Stimulated activated CD4-positive, alpha-beta T cell treated with anti-CD3 and anti-CD28 coated beads, Interleukin-15, amount 100 ng/mL, for 1 hour (primary cell): ENCODE measurements at places on chromosomes 6 and 20.
A peak's percentile ranks its signal among the peaks of the same experiment; 100 is the strongest.

- no peak for DNase-seq
Measured at GRCh38 chr6:147108259-147108910, 95.8 kb upstream of the STXBP5 start.

GRCh38 chr6:41343641-41344187 lies 8.3 kb downstream of the NCR2 start:
- no peak for DNase-seq

GRCh38 chr6:117265410-117266256 lies at the start of gene VGLL2:
Gene VGLL2, plus strand, starts transcription at chr6:117265558. Its CDS starts 206 bp downstream, at chr6:117265764.
- no peak for DNase-seq

DNA sequence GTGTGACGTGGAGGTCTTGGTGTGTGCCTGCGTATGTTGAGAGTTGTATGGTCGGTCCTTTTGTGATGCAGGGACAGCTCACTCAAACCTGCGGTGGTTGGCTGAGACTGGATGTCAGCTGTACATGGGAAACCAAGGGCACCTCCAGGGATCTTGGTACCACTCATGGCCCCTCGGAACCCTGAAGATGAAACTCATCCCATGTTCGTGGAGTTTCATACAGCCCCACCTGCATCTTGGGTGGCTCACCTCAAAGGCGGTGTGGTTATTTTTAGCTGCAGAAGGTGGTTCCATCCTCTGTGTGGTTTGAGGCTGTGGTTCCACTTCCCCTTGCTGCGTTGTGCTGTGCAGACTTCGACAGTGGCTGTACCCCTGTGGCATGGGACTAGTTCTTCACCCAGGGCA lies 52.6 kb upstream of the SLC22A1 start:
- DNase-seq, result no peak

DNA sequence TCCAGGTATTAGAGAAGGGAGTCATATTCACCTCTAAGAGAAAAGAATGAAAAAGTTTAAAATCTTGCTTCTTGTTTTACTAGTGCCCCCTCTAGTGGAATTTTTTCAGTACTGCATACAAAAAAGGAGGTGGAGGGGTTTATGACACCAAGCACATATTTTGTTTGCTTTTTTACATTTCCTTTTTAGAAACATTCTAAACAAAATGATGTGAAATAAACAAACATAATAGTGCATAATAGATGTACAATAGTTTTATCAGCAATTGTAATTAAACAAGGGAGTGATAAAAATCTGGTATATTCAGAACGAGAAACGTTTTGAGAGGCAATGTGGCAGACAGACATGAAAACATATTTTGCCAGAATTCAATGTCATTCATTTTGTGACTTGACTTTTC lies 111.0 kb upstream of the TFAP2D start:
- DNase-seq, result no peak

GRCh38 chr20:41276317-41276751 lies 41.2 kb downstream of the ZHX3 start:
- no peak for DNase-seq

GRCh38 chr6:91483415-91484105 lies 896.7 kb upstream of the MAP3K7 start:
- DNase-seq, result no peak

DNA sequence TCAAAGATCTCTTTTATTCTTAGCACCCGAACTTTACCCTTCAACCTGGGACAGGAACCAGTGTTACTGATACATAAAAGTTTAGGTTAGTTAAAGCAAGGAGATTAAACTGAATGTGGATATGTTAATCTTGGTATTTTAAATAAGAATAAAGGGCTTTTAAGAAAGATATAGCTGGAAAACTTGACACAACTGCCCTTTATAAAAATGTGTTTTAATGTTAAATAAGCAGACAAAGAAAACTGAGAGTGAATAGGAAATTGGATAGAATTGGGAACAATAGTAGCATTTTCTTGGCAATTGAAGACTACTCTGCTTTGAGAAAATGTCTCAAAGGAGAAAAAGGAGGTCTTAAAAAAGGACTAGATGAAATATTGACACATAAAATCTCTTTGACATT lies 45.9 kb upstream of the CRISP1 start:
- no peak for DNase-seq

GRCh38 chr20:53738039-53738944 lies 144.7 kb upstream of the ZNF217 start:
- no peak for DNase-seq

GRCh38 chr20:38863024-38863851 lies 57.7 kb downstream of the PPP1R16B start:
- DNase-seq, result no peak

DNA sequence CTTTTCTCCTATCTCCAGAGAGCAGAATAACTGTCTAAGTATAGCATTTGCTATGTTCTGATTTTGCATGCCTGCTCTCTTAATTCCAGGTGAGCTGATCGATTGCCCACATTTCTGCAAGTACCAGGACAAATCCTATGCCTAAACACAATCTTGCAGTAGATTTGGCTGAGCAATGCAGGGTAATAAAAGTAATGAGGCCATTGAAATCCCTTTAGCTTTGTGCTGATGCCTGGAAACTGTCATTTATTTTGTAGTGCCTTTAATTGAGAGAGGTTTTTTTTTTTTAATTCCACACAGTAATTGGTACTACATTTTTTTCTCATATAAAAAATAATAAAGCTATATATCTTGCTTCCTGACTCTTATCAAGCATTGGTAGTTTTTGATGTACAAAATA lies 252.3 kb downstream of the NKAIN2 start:
- DNase-seq, result no peak

DNA sequence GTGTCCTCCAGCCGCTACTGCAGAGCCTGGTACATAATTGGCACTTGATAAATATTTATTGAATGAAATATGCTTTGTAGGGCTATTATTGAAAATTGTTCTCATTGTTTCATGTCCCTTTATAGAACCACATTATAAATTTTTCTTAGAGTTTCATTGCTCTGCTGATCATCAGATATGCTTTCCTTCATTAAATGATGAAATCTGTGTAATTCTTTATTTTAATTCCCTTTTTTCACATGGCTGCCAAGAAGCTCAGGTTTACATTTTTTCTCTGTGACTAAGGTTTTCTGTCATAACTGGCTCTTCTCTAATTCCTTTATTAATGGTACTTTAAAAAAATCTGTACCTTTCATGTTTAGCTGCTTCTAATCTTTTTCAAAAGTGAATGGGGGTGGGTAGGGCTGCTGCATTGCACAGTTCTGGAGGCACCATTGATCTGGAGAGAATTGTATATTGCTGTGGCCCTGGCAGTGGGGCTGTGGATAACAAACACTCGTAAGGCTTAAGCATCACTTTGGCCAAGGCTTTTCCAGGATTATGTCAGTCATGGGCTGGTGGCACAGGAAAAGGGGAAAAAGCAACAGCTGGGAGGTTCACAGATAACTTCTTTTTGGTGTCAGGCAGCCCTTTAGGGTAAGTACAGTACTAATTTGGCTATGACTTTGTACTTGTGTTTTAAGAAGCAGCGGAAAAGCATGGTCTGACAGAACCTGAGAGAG lies 43.8 kb downstream of the ARFGEF2 start:
- no peak for DNase-seq

DNA sequence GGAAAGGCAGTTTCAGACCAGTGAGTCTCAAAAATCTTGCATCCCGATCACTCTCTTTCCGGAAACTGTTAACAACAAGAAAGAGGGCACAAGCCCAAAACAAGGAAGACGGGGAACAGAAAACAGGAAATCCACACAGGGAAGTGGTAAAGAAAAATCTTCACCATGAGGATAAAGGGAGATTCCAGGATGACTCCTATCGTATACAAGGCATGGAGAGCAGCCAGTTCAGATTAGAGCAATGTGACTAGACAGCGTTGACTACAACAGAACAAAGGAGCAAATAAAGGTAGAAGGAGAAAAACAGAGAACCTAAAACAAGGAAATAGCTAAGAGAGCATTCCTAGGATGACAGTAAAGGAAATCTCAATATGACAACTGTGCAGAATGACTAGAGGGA lies 26.5 kb downstream of the VNN1 start:
- no peak for DNase-seq

- no peak for DNase-seq
Measured at GRCh38 chr6:116438590-116439448, 22.4 kb upstream of the CALHM6 start.

DNA sequence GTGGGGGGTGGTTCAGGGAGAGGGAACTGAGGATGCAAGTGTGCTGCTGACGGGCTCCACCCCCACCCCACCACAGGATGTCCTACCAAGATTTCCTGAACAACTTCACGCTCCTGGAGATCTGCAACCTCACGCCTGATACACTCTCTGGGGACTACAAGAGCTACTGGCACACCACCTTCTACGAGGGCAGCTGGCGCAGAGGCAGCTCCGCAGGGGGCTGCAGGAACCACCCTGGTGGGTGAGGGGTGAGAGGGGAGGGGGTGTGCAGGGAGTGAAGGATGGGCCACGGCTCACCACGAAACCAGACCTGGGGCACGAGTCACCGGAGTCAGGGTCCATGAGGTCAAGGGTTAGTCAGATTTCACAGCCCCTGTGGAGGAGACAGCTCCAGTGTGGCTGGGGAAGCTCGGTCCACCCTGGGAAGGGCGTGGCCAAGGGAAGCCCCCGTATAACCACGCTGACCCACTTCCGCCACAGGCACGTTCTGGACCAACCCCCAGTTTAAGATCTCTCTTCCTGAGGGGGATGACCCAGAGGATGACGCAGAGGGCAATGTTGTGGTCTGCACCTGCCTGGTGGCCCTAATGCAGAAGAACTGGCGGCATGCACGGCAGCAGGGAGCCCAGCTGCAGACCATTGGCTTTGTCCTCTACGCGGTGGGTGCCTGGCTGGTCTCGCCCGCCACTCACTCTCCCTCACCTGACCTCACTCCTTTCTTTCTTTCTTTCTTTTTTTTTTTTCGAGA lies 18.3 kb downstream of the CAPN11 start:
- no peak for DNase-seq

DNA sequence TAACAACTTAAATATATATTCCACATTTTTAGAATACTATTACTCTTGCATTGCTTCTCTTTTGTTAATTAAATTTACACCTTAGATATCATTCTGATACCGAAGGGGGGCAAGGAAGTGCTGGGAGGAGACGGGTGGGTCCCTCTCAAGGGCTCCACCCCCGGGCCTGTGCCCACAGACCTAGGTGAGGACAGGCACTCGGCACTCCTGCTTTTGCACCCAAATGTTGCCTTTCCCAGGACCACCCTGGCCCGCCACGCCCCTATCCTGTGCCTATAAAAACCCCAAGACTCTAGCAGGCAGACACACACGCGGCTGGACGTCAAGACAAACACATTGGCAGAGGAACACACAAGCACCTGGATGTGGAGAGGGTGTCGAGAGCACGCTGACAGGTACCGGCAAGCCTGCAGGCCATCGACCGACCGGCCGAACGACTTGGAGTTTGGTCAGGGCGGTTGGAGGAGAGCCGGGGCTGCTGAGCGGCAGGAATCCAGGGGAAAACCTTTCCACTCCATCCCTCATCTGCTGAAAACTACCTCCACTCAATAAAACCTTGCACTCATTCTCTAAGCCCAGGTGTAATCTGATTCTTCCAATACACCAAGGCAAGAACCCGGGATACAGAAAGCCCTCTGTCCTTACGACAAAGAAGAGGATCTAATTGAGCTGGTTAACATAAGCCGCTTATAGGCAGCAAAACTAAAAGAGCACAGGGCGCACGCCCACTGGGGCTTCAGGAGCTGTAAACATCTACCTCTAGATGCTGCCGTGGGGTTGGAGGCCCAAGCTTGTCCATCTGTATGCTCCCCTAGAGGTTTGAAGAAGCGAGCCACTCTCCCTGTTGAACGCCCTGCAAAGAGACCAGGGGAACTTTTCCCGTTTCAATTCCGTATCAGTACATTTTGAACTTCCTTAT lies 197.4 kb upstream of the PRSS16 start:
- DNase-seq, result no peak

- peak; percentile 35 for DNase-seq
Measured at GRCh38 chr6:73451223-73452106, 632 bp downstream of the CGAS start.

- no peak for DNase-seq
Measured at GRCh38 chr6:169725125-169726048, 1.1 kb upstream of the PHF10 start.

DNA sequence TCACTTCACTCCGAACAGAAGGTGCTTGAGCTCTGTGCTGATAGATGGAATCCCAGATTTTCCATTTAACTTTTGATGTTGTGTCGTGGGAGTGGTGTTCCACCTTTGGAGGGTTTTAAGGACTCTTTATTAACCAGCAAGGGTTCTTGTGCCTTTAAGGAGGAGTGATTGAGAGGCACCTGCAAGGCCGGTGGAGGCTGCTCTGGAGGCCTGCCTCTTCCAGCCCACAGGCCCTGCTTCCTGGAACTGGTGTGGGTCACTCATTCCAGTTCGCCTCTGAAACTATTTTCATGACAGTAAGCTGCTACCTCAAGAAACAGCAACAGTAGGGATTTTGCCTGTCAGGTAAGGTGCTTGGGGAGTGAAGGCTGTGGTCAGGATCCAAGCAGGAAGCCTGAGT lies 58.8 kb upstream of the APCDD1L start:
- DNase-seq, result no peak

GRCh38 chr20:37564016-37564387 lies 36.3 kb upstream of the BLCAP start:
- no peak for DNase-seq

GRCh38 chr20:13874394-13875157 lies 89.7 kb downstream of the NDUFAF5 start:
- no peak for DNase-seq

DNA sequence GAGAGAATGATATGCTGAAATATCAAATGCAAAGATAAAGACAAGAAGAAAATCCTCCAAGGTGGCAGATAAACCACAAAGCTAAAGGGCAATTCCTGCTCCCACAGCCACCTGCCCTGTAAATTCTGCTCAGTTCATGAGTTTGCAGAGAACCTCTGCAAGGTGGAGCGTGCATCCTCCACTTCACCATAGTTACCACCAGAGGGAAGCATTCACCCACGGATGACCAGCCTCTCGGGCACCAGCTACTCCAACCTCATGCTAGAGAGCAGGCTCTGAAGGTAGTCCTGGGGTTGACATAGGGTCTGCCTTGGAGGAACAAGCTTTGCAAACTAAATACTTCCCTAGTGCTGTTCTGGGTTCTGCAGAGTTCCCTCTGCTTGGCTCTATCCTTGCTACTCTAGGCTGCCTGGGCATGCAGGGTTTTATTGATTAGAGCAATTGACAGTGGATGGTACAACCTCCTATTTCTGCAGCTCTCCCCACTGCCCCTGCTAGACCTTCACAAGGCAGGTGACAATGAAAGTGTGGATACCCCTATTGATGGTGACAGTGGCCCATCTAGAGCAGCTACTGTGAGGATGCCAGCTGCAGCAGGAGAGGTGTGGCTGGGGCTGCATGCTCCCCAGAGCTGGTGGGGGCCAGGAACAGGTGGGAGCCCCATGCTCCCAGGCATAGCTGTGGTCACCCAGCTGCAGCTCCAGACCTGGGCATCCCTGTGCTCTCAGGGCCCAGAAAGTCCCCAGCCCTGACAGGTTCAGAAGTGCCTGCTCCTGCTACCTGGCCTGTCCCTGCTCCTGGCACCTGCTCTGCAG lies 51.1 kb downstream of the GGTLC1 start:
- peak; percentile 43 for DNase-seq

DNA sequence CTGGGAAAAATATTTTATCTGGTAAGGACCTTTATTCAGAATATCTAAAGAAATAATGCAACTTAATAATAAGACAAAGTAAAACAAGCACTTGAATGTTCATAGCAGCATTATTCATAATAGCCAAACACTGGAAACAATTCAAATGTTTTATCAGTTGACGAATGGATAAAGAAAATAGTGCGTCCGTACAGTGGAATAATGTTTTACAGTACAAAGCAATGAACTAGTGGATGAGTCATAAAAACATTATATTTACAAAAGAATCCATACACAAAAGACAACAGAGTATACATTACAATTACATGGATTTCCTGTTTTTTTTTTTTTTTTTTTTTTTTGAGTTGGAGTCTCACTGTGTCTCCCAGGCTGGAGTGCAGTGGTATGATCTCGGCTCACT lies 12.7 kb downstream of the SMAP1 start:
- no peak for DNase-seq
